ENCODE measurements at places on chromosomes 1 and 21.

- DNase-seq, result no peak
Observed at GRCh38 chr1:174799136-174799479, 200.6 kb upstream of the CACYBP start.

GRCh38 chr1:85342207-85342606 lies 65.8 kb upstream of the BCL10 start:
- DNase-seq, result no peak

DNA sequence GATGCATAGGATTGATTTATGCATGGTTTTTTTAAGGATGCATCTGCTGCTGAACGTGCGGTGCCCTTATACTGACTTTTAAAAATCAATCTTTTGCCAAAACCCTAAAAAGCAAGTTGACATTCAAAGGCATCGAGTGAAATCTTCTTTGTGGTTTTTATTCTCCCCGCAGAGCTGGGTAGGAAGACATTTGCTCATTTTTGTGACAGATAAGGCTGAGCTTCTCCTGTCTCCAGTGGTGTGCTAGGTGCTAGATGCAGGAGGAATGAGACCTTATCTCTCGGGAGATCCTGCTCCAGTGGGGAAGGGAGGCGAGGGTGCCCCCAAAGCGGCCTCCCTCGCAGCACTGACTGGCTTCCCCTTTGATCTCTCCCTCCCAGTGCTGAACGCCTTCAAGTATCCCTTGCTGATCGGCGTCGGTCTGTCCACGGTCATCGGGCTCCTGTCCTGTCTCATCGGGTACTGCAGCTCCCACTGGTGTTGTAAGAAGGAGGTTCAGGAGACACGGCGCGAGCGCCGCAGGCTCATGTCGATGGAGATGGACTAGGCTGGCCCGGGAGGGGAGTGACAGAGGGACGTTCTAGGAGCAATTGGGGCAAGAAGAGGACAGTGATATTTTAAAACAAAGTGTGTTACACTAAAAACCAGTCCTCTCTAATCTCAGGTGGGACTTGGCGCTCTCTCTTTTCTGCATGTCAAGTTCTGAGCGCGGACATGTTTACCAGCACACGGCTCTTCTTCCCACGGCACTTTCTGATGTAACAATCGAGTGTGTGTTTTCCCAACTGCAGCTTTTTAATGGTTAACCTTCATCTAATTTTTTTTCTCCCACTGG lies 14.9 kb upstream of the CD101 start:
- peak; percentile 45 for DNase-seq

GRCh38 chr1:60359431-60359830 lies 285.9 kb upstream of the C1orf87 start:
- DNase-seq, result no peak

DNA sequence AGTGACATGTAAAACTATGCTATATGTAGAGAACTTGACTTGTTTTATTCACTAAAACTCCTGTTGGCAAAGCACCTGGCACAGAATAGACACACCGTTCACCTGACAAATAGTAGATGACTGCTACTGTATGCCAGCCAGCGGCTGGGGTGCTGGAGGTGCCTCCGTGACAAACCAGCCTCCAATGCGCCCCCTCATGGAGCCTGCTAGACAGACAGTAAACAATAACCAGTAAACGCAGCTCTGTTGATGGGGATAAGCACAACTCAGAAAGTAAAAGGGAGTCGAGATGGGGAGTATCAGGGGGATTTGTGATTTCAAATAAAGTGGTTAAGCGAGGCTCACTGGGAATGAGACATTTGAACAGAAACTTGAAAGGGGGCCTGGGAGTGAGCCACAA lies 107.2 kb downstream of the PRDM2 start:
- peak; percentile 18 for DNase-seq

DNA sequence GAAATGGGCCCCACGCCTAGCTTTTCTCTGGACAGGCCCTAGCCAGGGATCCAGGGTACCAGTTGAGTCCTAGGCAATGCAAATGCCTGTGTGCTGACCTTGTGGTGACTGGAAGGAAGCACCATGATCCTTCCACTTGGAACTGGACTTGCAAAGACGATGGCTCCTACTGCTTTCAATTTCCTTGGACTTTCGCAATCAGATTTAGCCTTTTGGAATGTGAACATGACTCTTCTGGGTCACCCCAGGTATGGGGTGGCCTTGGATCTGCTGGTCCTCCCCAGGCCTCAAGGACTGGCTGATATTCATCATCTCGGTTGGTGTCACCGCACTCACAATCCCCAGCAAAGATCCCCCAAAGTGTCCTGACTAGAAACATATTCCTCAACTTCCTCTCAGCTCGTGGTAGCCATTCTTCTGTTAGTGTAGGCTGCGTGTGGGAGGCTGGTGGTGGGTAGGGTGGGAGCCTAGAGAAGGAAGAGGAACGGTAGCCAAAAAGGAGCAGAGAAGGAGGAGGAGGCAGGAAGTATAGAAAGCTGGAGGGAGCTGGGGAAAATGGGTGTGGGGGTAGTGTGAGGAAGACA lies 130.5 kb downstream of the PPIAL4G start:
- no peak for DNase-seq

GRCh38 chr1:5720484-5720883 lies 271.7 kb downstream of the NPHP4 start:
- no peak for DNase-seq

DNA sequence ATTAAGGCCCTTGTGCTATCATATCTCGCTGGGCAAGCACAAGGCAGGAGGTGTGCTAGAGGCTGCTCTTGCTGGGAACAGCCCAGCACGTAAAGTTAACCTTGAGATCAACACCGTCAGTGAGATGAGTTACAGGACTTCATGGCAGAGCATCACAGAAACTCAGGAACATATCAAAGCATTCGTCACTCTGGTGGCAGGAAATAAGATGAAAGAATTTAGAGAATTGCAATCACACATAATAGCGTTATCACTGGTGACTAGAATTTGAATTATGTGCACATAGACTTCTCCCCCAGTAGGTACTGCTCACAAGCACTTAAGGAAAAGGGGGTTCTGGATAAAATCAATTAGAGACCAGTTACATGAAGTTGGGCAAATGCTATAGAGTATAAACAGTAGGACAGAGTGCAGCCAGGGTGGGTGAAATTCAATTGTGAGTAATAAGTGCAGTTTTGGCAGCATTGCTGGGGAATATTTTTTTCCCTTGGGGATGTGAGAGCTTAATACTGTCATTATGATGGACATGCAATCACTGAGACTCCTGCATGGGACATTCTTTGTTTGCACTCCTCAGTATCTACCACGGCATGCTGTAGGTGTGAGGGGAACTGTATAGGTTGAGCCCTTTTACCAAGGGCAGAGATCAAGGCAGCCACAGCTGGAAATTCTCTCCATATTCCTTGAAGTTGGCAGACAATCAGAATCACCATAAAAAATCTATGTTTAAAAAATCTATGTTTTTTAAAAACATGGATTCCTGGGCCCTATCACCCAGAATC lies 44.2 kb upstream of the ARHGAP29 start:
- DNase-seq, result no peak

GRCh38 chr1:240610636-240611035 lies 1.3 kb downstream of the GREM2 start:
- no peak for DNase-seq

GRCh38 chr1:208628022-208628914 lies 384.1 kb upstream of the PLXNA2 start:
- DNase-seq, result no peak

- no peak for DNase-seq
Observed at GRCh38 chr1:111795401-111795800, 39.7 kb downstream of the DDX20 start.

DNA sequence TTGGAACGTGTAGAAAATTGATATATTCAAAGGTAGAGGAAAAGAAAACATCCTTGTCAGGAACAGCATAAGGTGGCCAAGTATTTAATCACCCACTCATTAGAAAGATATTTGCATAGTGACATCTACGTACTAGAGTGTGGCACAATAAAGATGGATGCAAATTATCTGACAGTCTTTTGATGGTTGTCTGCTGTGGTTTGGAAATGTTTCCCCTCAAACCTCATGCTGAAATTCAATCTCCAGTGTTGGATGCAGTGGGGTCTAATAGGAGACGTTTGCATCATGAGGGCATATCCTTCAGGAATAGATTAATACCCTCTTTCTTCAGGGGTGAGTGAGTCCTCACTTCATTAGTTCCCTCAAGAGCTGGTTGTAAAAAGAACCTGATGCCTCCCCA lies 34.1 kb upstream of the RUNX1 start:
- DNase-seq, result no peak

DNA sequence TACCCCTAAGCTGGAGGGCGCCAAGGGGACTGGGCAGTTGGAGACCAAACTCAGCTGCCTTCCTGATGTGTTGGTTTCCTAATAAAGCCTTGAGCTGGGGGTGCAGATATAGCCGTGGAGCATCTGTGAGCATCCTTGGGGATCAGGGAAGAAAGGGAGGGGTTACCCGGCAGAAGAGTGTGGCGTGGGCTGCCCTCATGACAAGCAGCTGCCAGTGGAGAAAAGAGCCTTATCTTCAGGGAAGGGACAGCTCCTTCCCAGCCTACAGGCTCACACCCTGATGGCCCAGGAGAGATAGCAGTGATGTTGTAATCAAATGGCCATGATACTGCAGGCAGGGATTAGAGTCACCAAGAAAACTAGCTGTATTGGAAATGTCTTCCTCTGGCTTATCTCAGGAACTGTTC lies 10.8 kb upstream of the NFASC start:
- no peak for DNase-seq

GRCh38 chr1:58857680-58858673 lies 74.1 kb upstream of the JUN start:
- DNase-seq, result peak; percentile 17

GRCh38 chr1:234875328-234875952 lies 253.2 kb downstream of the TOMM20 start:
- no peak for DNase-seq

DNA sequence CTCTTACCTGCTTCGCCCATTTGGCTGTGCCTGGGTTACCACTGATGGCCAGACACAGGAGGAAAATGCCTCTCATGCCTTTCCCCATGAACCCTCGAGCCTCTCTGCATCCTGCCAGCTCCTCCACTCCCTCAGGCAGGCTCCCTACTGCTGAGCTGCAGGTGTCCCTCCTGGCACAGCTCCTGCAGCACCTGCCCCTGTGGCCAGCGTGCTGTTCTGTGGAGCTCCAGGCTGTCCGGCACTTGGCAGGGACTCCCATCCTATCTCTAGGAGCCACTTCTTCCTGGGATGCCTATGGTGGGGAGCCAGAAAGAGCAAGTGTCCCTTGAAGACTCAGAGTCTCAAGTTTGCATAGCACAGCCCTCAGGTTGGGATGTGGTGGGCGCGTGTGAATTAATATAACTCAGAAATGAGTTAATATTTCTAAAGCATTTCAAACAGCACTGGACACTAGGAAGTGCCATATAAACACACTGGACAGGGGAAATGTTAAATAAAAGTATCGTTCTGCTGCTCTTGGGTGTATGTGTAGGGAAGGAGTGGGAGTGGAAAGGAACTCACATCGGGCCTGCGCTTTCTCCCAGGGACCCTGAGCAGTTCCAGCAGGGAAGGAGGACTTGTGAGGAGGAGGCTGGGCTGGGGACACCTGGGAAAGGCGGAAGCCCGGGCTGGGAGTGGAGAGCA lies 2.7 kb downstream of the LRRC71 start:
- no peak for DNase-seq

GRCh38 chr1:16116625-16117024 lies 39.2 kb downstream of the EPHA2 start:
- DNase-seq, result no peak

GRCh38 chr21:23401278-23401677 lies 2206.0 kb downstream of the MRPL39 start:
- DNase-seq, result no peak

DNA sequence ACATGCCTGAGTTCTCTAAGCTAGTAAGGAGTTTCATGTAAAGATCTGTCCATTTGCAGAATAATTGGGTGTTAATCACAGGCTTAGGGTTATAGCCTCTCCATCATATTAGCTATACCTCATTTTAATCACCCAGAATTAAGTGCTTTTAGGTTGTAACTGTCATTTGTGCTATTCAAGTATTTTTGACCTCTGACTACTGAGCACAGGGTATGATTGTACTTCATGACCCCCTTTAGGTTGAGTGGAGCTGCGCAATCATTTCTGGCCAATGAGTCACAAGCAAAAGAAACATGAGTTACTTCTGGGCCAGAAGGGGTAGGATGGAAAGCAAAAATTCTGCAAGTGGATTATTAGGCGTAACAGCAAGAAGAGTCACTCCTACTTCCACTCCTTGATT lies 8.4 kb upstream of the SNX7 start:
- DNase-seq, result no peak

GRCh38 chr1:176049582-176049981 lies 157.5 kb downstream of the COP1 start:
- DNase-seq, result no peak

DNA sequence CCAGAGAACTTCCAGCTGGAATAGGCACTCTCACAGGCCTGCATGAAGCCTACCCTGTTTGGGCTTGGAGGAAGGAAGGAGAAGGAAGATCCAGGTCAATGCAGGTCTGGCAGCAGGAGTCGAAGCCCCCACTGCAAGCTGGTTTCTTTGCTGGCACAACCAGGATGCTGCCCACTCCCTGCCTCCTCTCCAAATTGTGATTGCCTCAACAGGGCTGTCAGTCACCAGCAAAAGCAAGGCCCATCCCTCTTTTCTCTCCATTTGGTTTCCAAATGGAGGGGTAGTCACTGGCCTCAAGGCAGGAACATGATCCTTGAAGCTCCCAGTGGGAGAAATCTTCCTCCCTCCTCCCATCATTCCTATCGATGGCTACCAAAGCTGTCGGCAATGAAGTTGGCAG lies 37.0 kb downstream of the PACC1 start:
- no peak for DNase-seq

DNA sequence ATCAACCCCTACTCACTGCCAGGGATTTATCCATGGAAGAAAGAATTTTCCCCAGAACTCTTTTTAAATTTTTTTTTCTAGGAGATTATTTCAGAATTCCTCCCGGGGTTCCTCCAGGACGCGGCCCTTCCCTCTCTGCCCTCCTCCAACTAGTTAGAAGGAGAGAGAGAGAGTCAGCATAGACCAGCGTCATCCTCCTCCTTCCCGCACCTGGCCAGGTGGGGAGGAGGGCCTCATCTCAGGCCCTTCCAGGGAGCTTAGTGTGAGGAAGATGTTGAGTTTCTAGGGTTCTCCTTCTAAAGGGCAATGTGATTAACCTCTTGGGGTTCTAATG lies 63.6 kb downstream of the CDK18 start:
- DNase-seq, result no peak

- DNase-seq, result no peak
Observed at GRCh38 chr1:155339515-155340097, 18.9 kb downstream of the RUSC1 start.

- DNase-seq, result no peak
Observed at GRCh38 chr1:164443166-164443565, 115.8 kb upstream of the PBX1 start.
